Hematopoietic multipotent progenitor cell treated with erythropoietin and hydrocortisone succinate and interleukin-3 and kit ligand, for 8 days (in vitro differentiated cells): ENCODE measurements at places on chromosomes 12 and 14.

DNA sequence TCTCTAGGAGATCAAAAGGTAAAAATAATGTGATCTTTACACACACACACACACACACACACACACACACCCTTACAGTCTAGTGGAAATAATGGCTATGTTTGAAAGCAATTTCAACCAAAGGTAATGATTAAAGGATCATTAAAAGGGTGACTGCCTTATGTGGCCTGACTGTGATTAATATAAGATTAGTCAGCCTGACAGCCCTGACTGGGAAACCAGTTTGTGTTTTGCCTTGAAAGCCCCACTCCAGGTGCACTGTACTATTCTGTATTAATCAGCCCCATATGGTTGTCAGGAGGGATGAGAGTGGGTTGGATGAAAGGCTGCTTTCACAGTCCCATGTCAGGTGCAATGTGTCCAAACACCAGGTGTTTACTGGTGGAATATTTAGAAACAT lies 10.5 kb downstream of the RASSF9 start:
- no peak for DNase-seq

DNA sequence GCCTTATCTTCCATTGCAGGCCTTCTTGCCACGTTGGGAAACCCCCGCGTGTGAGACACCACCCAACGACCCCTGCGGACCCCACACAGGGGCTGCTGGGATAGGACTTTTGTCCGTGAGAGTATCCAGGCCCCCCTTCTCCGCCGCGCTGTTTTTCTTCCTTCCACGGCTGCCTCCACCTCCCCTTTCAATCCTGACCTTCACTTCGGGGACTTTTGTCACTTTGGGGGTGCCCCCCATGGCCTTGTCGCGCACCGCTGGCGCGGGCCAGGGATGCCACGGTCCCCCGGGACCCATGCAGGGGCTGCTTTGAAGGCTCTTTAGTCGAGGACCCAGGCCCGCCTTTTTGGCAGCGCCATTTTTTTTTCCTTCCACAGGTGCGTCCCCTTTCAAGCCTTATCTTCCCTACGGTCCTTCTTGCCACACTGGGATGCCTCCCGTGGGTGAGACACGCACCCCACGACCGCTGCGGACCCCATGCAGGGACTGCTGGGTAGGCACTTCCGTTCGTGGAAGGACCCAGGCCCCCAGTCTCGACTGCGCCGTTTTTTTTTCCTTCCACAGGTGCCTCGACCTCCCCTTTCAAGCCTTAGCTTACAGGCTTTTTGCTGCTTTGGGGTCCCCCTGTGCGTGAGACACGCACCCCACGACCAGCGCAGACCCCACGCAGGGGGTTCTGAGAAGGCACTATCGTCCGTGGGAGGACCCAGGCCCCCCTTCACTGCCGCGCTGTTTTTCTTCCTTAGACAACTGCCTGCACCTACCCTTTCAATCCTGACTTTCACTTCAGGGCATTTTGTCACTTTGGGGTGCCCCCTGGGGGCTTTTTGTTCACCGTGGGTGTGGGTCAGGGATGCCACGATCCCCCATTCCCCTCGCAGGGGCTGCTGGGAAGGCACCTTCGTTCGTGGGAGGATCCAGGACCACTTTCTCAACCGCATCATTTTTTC lies 267.4 kb downstream of the ALG10 start:
- DNase-seq: no peak

DNA sequence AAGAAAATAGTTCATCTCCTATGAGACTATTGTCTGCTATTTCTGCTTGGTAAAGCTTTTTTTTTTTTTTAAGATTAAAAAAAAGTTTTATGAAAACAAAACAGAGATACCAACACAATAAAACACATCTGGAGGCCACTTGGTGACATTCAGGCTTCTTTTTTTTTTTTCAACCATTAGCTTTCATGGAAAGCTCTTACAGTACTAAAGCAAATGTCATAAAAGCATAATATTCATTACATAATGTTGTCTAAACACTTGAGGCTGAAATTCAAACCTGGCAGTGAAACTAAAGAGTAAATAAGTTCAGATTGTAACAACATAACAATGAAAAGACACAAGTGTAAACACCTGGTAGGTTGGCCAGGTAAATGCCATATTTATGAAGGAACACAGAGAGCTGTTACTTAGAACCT lies 14.7 kb downstream of the PRICKLE1 start:
- DNase-seq: no peak

DNA sequence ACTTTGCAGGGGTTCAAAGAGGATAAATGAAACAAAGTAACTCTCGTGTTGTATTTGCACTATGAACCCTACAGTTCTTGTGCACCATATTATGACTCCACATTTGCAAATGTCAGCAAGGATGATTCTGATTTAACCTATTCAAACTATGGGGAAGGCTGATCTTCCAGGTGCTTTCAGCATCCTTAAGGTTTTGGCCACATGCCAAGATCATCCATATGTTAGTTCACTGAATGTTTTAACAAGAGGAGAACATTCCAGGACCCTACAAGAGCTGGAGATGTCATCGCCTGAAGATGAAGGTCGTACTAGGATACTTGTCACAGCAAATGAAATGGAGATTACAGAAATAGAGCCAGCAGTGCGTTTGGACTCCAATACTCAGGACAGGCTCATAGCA lies 114.2 kb downstream of the DHRS2 start:
- no peak for DNase-seq

GRCh38 chr14:98685725-98686124 lies 586.3 kb downstream of the BCL11B start:
- DNase-seq: no peak

DNA sequence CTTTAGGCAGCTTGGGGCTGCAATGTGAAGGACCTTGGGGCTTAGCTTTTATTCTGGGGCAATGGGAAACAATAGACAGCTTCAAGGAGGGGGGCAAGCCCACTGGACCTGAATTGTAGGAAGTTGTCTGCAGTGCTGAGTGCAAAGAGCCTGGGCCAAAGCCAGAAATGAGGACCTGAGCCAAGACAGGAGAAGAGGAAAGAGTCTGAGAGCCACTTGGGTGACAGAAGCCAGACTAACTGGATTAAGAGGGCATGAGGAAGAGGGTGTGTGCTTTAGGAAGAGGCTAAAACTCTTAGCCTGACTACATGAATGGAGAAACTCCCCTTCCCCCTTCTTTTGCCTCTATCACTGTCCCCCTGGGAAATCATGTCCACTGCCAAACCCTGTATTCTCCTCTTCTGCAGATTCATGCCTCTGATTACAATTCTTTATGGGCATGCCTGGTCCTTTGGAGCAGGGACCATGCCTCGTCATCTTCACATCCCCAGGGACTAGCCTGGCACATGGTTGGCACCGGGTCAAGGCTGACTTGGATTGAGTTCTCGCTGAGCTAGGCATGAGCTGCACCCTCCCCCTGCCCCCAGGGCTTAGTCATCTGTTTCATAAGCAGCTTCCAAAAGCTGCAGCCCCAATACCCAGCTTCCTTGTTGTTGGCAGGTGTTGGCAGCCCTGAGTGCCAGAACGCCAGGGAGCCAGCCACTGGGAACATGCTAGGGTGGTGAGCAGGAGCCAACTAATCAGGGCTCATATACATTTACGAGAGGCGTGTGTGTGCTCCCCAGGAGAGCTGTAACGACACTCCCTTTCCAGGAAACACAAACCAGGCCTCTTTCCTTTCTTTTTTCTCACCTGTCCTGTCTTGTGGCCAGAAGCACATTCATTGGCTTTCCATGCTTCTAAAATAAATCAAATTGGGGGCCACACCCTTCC lies 27.7 kb upstream of the JDP2 start:
- DNase-seq: no peak

- DNase-seq: peak; percentile 38
Measured at GRCh38 chr14:21768116-21768874, 94.7 kb upstream of the OR4E1 start.

DNA sequence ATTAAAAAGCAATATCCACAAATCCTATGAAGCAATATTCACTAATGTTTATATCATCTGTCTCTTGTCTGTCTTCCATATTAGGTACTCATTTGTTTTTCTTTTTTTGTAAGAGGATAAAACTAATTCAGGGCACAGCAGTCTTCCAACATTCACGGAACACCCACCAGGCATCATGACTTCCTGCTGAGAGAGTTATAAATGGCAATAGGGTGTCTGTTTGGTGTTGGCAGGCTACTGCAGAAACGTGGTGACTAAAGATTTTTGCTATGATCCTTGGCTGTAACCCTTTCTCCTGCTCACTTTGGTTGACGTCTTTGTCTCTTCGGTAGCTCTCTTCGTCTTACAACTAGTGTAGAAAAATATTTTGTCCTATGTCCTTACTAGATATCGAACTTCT lies 860.6 kb upstream of the MGAT4C start:
- no peak for DNase-seq

DNA sequence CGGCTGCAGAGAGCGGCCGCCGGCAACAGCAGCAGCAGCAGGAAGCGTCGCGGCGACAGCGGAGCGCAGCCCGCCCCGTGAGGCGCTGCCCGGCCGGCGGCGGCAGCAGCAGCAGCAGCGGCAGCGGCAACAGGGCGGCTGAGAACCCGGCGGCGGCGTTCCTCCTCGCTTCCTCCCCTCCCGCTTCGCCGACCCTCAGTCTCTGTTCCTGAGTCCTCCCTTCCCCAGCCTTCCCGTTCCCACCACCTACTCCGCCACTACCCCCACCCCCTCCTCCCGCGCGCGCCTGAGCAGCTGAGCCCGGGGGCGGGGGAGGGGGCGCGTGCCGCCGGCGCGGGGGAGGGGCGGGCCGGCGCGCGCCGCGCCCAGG lies 310 bp downstream of the BICDL1 start:
- DNase-seq: no peak
